ENCODE measurements at places on chromosomes 12 and 14.

DNA sequence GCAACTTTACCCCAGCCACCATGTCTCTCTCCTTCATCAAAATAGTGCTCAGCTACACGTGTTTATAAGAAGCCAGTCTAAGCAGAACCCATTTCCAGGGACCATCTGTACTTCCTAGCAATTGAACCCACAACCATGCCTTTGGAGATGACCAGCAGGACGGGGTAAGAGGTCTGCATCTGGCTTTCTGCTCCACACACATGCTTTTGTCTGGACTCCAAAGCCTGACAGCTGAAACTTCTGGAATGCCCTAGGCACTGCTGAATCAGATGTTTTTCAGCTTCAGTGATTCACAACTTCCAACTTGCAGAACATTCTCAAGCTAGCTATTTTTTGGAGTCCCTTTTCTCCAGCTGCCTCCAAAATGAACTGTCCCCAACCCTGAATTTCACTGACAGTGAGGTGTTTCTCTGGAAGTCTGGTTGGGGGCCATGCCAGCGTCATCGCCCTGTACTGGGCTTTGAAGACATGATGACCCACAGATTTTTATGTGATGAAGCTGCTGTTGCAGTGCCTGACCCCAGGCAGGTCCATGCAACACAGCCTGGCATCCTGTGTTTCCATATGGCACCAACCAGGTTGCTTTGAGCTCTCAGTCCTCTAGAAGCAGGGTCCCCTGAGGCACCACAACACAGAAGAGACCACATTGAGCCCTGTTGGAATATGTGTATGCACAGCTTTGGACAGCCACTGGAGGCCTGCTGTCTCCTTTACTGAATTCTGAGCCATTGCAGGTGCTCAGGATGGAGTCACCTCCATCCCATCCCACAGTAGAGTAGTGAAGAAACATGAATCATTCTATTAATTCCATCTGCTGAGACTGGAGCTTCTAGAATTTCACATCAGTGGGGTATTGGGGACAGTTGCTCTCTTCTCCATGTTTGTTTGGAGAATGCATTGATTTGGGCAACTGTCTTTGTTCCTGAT lies 80.2 kb downstream of the NUAK1 start:
- peak; percentile 20 for DNase-seq

DNA sequence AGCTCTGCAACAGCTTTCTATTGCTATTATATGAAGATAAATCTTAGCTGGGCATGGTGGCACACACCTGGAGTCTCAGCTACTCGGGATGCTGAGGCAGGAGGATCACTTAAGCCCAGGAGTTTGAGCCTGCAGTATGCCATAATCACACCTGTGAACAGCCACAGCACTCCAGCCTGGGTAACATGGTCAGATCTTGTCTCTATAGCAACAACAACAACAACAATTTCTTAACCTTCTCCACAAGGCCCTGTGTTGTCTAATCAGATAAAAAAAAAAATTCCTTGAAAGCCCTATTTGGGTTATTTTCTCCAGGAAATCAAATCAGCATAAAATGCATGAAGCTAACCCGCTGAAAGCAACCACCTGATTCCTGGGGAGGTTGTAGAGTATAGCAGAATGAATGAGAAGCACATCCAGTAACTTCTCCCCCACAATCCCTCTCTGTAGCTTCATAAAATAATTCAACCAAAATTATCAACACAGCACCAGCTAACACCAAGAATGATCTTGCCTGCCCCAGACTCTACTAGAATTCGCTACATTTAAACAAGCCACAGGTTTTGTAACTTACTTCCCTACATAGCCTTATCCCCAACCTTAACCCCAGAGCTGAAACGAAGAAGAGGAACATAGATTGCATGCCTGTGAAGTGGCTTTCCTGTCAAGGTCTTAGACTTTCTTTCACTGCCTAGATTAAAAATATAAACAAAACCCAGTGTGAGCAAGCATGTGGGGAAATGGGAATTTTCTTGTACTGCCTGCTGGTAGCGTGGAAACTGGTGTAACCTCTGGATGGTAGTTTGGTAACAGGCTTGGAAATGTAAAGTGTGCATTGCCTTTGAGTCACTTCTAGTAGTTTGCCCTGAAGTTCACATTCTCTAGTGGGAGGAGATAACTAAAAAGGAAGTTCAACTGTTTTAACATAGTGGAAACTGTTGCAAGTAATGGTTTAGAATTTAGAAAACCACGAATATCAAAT lies 6.0 kb upstream of the STK38L start:
- DNase-seq, result no peak

DNA sequence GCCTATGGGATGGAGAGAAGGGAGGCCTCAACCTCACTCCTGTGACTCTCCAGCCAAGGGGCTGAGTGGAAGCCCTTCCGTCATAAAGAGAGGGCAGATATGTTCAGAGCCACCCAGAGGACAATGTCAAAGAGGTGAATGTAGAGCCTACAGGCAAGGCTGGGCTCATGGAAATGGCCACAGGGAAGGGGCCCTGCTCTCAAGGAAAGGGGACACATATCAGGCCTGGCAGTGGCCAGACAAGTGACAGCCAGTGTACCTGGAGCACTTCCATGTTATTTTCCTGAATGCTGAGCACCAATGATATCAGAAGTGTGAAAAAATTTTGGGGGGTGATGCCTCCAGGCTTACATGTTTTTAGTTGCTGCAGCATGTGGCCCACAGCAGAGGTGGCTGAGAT lies 36.6 kb upstream of the DDX11 start:
- no peak for DNase-seq

GRCh38 chr12:2297658-2298057 lies 244.9 kb downstream of the CACNA1C start:
- DNase-seq, result no peak

- no peak for DNase-seq
Observed at GRCh38 chr12:13241833-13242488, 45.4 kb downstream of the EMP1 start.

DNA sequence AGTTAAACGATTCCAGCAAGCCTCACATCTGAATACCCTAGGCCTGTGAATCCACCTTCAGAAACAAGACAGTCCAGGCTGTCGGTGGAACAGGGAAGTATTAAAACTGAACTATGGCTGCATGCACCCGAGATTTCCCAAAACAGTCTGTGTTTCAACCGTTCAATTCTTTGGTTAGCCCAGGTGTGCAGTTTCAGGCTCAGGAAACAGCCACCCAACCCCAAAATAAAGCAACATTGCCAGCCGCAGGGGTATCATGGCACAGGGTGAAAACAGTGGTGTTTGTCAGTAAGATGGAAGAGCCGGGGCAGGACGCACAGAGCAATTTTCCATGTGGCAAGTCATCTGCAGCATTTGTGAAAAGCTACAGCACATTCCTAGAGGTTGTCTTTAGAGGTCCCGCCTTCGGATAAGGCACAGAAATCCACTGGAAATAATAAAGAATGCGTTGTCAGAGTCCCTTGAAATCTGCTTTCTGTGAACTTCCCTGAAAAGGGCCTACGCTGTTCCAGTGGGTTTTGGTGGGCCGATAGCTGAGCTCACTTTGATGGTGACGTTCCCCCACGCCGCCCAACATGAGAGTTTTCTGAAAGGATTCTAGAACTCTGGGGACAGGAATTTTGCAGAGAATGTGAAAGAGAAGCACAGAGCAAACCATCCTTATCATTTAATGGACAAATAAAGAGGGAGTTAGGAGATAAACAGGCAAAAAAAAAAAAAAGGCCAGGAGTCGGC lies 84.9 kb downstream of the BCL11B start:
- DNase-seq, result no peak

GRCh38 chr12:4984344-4984743 lies 59.3 kb upstream of the KCNA5 start:
- DNase-seq, result no peak

- DNase-seq, result peak; percentile 53
Observed at GRCh38 chr14:105999361-106000028, 473.1 kb downstream of the TMEM121 start.

DNA sequence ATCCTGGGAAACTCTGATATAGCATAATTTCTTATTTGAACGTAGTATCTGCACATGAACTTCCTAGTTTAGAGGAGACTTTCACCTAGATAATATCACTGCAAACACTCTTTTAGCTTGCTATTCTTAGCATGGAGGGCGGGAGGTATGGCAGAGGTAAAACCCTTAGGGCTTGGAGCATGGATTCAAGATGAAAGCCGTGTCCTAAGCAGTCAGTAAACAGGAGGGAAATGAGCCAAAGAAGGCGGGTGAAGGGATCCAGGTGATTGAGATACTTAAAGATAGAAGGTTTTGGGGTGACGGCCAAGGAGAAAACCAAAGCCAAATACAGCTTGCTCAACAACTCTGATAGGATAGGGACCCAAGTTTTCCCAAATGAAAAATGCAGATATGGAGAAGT lies 107.1 kb upstream of the BCAT1 start:
- DNase-seq, result no peak

GRCh38 chr14:94890785-94891184 lies 120.9 kb upstream of the GSC start:
- no peak for DNase-seq

GRCh38 chr12:46218322-46219095 lies 50.3 kb downstream of the SLC38A1 start:
- peak; percentile 13 for DNase-seq

All from ELF-1 (cell line).